ENCODE measurements at places on chromosomes 5 and 9. TPM values are rescaled to one million over a fixed set of nuclear protein-coding genes. Genes with fewer than 3 reads are reported as not detected.

- no peaks in the 10 kb centered on the region for H3K36me3 ChIP-seq
- no peak overlapping the region for H3K27ac ChIP-seq
- no peak for DNase-seq
These were observed 101.7 kb downstream of the TMC1 start for GRCh38 chr9:72623156-72623555.

DNA sequence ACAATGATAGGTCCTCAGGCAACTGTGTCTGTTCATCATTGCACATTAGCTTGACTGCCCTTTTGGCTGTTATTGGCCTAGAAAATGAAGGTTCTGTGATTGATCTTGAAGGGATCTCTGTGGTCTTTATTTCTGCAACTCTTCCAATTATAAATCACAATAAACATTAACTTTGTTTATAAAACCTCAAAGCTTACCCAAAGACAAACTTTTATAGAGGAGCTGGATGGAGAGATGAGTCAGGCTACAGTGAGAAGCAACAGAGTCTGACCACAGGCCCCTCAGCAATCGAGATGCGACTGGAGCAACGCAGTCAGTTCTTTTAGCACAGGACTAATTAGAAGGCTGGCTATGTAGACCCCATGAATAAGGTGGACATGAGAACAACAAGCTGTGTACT is 5.3 kb downstream of the MACROH2A1 start:
- H3K36me3 ChIP-seq, result peaks cover 14% of the 10 kb centered on the region
- H3K4me3 ChIP-seq, result no peak overlapping the region
- DNase-seq, result no peak
- no peaks in the 10 kb centered on the region for H3K27me3 ChIP-seq
- H3K27ac ChIP-seq, result no peak overlapping the region

GRCh38 chr5:110376281-110376951 is 350.1 kb downstream of the TMEM232 start:
- DNase-seq, result no peak
- no peaks in the 10 kb centered on the region for H3K36me3 ChIP-seq
- H3K27me3 ChIP-seq, result no peaks in the 10 kb centered on the region
- no peak overlapping the region for H3K27ac ChIP-seq
- H3K4me3 ChIP-seq, result no peak overlapping the region
- no peaks in the 10 kb centered on the region for H3K4me1 ChIP-seq

Gene OLFM1
- 102 TPM for total RNA-seq
